ENCODE measurements at places on chromosomes 11 and 22. TPM values are rescaled to one million over a fixed set of nuclear protein-coding genes. Genes with fewer than 3 reads are reported as not detected.

- DNase-seq = no peak
Measured at GRCh38 chr11:94665116-94665659, 98.0 kb downstream of the PIWIL4 start.

DNA sequence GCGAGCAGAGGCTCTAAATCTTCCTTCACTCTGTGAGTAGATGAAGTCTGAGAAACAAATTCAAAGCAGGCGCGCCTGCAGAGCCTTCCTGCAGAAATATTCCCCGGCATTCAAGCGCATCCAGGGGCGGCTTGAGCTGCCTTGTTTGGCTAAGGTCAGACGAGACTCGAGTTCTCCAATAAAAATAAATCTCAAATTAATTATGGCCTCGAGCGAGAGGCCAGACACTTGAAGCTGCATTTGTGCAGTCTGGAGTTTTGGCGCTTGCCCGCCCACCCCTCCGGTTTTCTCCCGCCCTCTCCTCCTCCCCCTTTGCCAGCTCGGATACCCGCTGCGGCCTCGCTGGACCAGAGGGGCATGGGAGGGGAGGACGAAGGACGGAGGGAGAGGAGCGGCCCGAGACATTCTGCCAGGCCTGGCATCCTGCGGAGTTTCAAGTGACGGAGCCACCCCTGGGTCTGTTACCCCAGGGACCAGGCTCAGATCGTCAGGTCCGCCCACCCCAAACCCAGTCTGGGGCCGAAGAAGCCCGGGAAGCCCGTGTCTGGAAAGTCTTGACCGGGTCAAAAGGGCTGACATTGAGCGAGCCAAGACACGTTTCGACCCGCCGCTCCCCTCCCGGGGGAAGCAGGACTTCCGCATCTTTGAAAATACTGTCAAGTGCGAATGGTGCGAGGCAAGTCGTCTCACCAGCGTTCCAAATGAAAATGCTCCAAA lies 3.8 kb upstream of the FLI1 start:
- no peak for DNase-seq

DNA sequence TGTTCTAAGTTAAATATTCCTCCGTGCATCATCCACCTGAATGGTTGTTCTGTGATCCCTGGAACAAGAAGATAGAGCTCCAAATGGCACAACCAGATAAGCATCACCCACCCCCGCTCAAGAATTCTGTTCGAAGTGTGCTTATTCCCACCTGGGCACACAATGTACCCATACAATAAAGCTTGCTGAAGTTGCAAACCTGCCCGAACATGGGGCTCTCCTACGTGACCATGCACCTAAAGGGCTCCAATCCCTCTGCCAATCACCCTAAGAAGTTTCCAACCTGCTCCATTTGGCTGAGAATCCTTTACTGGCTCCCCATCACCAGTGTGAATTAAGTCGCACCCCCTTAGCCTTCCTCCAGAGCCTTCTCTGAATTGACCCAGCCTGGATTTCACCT lies 1157.4 kb downstream of the TBC1D22A start:
- no peak for DNase-seq

DNA sequence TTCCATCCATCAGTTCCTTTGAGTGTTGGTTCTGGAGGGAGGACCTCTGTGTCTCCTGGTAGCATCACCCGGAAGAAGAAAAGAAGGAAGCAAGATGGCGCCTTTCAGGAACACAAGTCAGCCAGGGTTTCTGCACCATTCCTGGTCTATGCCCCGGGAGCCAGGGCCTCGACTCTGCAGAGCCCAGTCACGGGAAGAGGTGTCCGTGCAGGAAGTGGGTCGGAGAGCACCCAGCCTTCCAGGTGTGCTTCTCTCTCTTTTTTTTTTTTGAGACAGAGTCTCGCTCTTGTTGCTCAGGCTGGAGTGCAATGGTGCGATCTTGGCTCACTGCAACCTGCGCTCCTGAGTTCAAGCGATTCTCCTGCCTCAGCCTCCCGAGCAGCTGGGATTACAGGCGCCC lies 21.2 kb downstream of the MRPL21 start:
- no peak for DNase-seq

DNA sequence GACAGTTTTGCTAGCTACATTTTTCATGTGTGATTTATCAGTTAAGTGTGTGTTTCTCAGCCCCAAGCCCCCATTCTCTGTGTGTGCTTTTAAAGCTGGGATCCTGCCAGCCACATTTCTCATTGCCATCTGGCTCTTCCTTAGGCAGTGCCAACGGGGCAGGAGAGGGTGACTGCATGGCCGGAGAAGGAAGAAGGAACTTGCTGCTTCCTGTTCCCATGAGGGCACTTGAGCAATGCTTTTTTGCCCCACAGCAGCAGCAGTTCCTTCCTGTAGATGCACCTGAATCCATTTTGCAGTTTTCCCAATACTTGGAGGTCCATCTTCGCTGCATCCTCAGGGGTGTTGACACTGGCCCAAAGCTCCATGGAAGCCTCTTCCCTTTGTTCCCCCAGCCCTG lies 37.5 kb downstream of the TNRC6B start:
- peak; percentile 47 for DNase-seq

Gene CLP1
- 19.0 TPM for total RNA-seq

Gene SMIM38
- total RNA-seq = under 0.01 TPM

Gene BCO2
- total RNA-seq = 0.60 TPM

Measured in lung microvascular endothelial cell (primary cell).